ENCODE measurements at places on chromosomes 4 and X. TPM values are rescaled to one million over a fixed set of nuclear protein-coding genes. Genes with fewer than 3 reads are reported as not detected.

DNA sequence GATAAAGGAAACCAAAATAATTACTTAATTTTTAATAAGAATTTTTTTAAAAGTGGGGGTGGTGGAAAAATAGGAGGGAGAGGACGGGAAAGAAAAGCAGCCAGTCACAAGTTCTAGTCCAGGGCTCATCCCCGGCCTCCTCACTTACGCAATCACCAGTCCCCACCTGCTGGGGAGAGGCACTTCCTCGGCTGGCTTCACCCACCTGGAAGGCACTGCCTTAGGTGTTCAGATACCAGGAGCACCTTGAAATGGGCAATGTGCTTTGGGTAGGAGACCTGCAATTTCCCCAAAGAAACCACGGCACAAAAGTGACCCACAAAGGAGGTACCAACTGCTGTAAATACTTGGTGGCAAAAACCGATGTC is 23.8 kb downstream of the AFAP1 start:
- no peaks in the 10 kb centered on the region for H3K27me3 ChIP-seq
- no peak overlapping the region for H3K4me3 ChIP-seq
- H3K36me3 ChIP-seq: no peaks in the 10 kb centered on the region
- no peak for DNase-seq

The FAM47E gene
- 0.54 TPM for total RNA-seq

DNA sequence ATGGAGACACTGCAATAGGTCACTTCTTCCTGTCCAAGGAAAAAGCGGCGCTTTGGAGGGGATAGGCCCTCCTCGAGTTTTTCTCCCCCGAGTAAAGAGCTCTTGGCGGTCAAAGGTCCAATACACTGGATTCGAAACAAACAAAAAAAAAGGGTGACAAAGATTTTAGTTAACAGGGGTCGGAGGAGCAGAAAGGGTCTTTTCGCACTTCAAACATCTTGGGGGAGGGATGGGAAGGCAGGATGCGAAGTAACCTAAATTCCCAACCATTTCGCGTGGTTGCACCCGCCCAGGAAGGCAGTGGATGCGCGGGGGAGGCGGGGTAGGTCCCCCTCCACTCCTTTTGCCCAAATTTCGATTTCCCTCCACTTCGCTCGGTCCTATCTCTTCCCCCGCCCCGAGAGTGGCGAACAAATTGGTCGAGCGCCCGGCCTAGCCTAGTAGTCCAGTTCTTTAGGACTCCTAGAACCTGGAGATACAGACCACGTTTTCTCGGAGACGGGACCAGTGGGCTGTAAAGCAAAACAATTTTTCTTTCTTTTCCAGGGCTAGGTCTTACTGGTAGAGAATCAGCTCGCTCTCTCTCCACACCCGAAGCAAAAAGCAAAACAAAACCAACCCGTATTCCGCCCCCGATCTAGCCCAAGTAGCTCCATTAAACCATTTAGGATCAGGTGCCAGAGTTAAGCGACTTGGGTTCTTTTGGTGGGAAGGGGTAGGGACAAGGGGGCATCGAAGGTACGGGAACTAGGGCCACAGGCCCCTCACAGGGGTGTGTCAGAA is 2.0 kb upstream of the STAG2 start:
- H3K27ac ChIP-seq: peak overlapping the region; percentile 93
- no peak for DNase-seq
- no peaks in the 10 kb centered on the region for H3K27me3 ChIP-seq
- peak overlapping the region; percentile 83 for H3K4me3 ChIP-seq
- H3K4me1 ChIP-seq: no peaks in the 10 kb centered on the region

The PROM1 gene
- total RNA-seq: 3.2 TPM

The ZCCHC12 gene
- total RNA-seq: not detected

The TMSB15C gene
- total RNA-seq: 4.3 TPM

The GPRASP3 gene
- total RNA-seq: 7.0 TPM

The C4orf54 gene
- 0.14 TPM for total RNA-seq

The ADH1A gene
- total RNA-seq: not detected

- peaks cover 18% of the 10 kb centered on the region for H3K4me1 ChIP-seq
- no peaks in the 10 kb centered on the region for H3K27me3 ChIP-seq
- peak overlapping the region; percentile 42 for H3K4me3 ChIP-seq
- DNase-seq: no peak
These were observed 5.5 kb upstream of the NR3C2 start for GRCh38 chr4:148447681-148448080.

GRCh38 chr4:2301806-2302205 is 39.9 kb upstream of the MXD4 start:
- no peaks in the 10 kb centered on the region for H3K36me3 ChIP-seq
- no peaks in the 10 kb centered on the region for H3K4me1 ChIP-seq
- no peak overlapping the region for H3K27ac ChIP-seq
- no peak for DNase-seq

Measured in thoracic aorta (tissue), 2 donors.